Breast epithelium (tissue), 4 donors: ENCODE measurements at places on chromosomes 5 and 9. TPM values are rescaled to one million over a fixed set of nuclear protein-coding genes. Genes with fewer than 3 reads are reported as not detected.

DNA sequence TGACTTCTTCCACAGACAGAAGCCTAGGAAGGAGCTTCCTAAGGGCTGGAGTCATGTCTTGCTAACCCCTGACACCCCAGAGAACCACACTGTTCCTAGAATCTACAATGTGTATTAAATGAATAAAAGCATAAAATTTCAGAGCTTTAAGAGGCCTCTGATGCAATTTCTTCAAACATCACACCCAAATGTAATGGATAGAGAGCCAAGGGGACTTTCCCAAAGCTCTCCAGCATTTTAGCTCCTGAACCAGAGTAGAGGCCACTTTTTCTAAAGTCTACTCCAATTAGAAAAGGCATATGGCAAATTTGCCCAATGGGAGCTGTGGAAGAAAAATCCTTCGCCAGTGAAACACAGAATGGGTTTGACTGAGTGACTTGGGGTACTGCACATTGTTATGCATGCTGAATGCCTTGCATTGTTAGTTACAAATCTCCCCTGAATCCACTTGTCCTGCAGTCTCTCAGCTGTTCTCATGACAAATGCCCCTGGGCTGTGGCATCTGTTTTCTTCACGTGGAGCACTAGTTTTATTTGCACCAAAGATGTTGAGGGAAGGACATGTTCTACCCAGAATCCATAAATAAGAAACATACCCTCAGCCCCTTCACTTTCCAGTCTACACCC lies 334.0 kb downstream of the ASTN2 start:
- no peak for DNase-seq

Gene CNTNAP3
- 23.9 TPM for total RNA-seq

DNA sequence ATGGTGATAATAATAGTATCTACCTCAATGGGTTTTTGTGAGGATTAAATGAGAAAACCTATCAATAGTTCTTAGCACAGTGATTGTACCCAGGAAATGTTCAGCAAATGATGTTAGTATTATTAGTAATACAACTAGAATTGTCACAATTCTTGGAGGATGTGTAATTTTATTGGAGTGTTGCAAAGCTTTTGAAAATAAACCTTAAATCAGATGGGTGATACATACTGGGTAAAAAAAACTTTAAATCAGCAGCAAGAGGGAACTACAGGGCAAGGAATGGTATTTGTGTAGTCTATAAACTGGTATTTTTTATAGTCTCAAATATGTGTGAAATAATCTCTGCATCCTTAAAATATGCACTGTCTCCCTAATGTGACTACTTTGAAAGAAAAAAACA lies 371.6 kb downstream of the PIK3R1 start:
- DNase-seq: no peak

Gene DNAJC21
- 36.9 TPM for total RNA-seq

DNA sequence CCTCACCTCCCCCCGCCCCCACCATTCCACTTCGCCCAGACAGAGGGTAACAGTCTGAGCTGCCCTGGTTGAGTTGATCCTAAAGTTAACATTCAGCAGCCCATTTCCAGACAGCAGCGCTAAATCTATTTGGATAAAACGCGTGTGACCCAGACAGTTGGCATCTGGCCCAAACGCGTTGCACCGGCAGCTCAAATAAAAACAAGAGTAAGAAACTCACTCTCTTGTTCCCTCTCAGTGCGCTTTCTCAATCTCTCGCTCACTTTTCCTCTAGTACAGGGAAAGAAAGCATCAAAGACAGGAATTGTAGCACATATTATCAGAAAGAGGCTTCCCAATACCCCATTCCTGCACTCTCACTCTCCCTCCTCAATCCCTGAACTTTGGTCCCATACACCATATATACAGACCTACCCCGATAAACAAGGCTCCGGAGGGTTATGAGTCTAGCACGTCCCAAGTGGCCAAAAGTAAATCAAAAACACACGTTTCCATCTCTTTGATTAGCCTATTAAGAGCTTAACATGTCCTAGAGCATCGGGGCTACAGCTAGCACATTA lies 1.3 kb downstream of the ADAMTS6 start:
- peak; percentile 59 for DNase-seq

DNA sequence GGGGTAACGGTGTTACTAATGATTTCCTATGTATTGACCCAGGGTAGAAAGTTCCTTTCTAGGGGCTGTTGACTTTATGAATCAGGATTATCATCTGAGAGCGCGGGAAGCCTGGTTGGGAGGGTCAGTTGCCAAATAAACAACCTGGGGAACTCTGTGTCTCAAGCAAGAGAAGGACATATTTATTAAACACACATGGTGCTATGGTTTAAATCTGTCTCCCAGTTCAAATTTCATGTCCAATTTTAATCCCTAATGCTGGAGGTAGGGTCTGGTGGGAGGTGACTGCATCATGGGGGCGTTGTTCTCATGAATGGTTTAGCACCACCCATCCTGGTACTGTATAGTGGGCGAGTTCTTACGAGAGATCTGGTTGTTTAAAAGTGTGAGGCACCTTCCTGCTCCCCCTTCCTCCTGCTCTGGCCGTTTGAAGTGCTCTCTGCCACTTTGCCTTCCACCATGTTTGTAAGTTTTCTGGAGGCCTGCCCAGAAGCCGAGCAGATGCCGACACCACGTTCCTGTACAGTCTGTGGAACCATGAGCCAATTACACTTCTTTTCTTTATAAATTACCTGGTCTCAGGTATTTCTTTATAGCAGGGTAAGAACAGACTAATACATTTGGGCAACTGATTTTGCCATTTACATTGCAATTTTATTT lies 19.7 kb upstream of the GAS1 start:
- DNase-seq: no peak

- no peak for DNase-seq
These were observed 35.5 kb downstream of the OLFML2A start for GRCh38 chr9:124812441-124812876.

- DNase-seq: no peak
These were observed 38.2 kb upstream of the BTNL3 start for GRCh38 chr5:180950291-180950949.

Gene LHX6
- 1.8 TPM for total RNA-seq

DNA sequence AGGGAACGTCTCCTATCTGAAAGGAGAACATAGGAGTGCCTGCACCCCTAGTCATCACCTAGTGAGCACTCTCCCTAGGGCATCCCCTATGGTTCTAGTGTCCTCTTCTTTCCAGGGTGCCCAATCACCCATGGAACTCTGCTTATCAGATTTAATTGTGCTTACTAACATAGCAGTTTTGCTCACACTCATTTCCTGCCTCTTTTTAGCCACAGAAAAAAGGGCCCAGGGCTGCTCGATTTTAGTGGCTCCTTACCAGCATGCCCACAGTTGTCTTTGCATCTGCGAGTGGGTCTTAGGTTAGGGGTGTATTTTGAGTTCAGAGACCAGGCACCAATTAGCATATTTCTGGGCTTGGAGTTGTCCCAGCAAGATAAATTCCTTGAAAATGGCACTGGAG lies 1110.2 kb downstream of the TAF11L14 start:
- no peak for DNase-seq

- no peak for DNase-seq
These were observed 15.7 kb downstream of the RGS3 start for GRCh38 chr9:113479174-113479621.

DNA sequence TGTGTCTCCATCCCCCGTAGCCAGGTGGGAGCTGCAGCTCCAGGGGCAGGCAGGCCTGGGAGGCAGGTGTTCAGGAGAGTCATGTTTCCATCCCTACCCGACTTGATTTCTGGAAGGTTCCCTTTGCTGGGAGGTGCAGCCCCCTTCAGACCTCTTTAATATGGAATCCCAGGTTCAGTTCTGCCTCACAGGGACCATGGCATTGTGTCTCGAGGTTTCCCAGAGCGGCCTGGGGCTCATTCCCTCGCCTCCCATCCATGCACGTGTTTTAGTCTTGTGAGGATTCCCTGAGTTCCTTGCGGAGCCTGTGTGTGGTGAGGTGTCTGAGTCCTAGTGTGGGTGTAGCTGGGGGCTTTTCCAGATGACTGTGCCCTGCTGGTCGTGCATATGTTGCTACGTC lies 16.5 kb upstream of the AHRR start:
- no peak for DNase-seq

GRCh38 chr5:173812811-173813550 lies 75.2 kb upstream of the CPEB4 start:
- no peak for DNase-seq

Gene RNF208
- total RNA-seq: 1.5 TPM

GRCh38 chr5:173542964-173543363 lies 73.5 kb downstream of the BOD1 start:
- no peak for DNase-seq

GRCh38 chr9:37293664-37294524 lies 128.6 kb upstream of the GRHPR start:
- no peak for DNase-seq

- DNase-seq: no peak
These were observed 16.2 kb upstream of the NDUFB6 start for GRCh38 chr9:32589083-32589723.

- no peak for DNase-seq
These were observed 12.6 kb downstream of the TRIM23 start for GRCh38 chr5:65611524-65611923.
